ENCODE measurements at places on chromosomes 11 and 22.

DNA sequence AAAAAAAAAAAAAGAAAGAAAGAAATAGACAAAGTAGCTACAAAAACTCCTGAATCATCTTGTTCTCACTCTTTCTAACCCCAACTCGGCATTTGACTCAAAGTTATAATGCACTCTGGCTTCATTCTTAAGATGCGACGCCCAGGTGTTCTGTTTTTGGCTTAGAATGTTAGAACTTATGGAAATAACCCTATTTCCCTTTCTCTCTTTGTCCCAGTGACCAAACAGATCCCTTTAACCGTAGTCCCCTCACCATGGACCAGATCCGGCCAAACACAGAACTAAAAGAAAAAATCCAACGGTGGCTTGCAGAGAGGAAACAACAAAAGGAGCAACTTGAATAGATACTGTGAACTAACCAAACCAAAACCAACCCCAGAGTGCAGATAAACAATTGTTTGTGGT is 5.3 kb upstream of the ATP5MG start:
- no peak for DNase-seq

DNA sequence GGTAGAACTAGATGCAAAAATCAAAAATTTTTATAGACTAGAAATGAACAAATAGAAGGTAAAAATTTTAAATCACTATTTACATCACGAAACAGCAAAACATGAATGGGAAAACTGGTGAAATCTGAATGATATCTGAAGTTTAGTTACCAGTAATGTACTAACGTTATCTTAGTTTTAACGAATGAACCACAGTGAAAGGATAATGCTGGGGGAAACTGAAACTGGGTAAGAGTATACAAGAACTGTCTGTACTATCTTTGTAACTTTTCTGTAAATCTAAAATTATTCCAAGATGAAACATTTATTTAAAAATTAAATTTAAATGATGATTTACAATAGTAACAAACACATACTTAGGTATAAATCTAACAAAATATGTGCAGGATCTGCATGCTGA is 7.4 kb downstream of the GDPD4 start:
- DNase-seq: no peak

DNA sequence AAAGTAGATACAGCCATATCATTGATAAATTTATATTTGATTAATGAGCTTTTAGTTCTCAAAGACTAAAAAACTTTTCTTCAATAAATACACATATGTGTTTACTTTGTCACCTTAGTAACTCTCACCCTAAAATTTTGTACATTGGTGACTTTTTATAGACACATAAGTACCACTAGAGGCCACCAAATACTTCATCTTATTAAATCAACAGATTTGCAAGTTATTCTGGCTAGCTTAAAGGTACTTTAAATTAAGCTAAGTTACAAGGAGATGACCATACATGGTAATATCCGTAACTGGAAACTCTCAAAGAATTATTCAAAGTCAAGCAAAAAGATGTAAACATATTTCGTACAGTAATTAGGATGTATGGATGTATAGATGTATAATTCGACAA is 112.2 kb downstream of the SBF2 start:
- DNase-seq: peak; percentile 17

DNA sequence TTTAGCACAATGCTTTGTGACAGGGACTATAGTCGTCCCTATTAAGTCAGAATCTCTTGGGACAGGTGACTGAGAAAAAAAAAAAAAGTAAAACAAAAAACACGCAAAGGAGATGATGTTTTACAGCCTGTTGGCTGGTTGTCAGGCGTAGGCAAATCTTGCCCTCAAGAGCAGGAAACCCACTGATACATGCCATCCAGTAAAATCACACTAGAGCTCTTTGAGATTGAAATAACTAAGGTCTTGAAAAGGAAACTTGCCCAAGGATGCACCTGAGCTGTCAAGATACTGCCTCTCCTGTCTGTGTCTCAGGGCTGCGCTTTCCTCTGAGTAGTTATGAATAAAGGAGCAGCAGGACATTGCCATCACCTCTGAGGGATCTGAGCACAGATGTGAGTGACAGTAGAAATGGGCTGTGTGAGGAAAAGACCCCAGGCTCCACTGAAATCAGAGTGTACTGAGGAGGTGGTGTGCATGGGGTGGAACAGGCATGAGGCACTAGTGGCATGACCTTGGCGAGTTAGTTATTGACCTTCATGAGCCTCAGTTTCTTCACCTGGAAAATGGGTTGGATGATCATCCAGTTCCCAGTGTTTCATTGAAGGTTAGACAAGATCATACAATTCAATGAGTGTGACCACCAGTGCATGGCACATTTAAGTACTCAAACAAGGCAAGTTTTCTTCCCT is 23.3 kb downstream of the MICAL2 start:
- no peak for DNase-seq

DNA sequence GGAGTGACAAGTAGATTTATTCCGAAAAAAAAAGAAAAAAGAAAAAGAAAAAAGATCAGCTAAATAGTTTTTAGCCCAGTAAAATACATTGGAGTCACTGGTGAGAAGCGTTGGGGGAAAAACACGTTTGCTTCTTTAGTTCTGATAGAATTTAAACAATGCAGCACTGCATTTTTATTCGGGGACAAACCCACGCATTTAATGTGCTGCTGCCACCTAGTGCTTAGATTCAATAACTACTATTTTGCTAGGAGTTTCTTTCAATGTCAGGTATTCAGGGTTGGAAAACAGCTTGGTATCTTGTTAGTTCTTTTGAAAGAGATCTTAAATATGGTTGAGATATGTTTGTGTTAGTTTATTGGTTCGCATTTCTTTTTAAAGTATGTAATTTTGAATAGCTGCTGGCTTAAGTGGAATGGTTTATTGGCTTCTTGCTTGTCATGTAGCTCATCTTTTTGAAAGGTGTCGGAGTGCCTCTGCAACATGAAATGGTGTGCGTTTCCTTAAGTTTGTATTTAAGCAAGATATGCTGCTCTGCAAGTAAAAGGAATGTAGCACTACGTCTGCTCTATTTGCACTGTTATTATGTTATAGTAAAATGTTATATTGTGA is 41.9 kb downstream of the SVIP start:
- DNase-seq: peak; percentile 60

DNA sequence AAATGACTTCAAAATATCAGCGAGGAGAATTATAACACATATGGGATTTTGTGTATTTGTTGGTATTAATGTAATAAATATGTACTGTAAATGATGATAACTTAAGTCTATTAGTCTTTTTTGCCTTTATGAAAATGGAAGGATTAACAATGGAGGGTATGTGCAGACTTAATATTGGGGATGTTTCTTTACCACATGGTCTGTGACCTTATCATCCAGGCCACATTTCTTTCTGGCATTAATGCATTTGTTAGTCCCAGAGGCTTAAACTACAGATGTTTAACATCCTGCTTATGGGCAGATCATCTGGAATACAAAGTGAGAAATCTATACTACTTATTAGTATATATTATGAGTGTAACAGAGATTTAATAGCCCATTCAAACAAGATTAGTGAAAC is 64.6 kb downstream of the SOX6 start:
- DNase-seq: no peak

DNA sequence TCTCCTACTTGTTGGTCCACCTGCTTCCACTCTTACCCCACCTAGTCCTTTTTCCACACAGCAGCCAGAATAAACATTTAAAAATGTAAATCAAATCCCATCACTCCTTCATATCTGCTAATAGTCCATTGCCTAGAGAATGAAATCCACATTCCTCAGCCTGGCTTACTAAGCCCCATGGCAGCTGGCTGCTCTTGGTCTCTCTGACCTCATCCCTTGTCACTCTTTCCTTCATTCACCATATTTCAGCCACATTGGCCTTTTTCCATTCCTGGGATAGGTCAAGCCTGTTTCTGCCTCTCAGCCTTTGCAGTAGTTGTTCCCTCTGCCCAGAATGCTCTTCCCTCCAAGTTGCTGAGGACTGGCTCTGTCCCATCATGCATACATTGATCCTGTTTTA is 512.8 kb downstream of the INSC start:
- no peak for DNase-seq

DNA sequence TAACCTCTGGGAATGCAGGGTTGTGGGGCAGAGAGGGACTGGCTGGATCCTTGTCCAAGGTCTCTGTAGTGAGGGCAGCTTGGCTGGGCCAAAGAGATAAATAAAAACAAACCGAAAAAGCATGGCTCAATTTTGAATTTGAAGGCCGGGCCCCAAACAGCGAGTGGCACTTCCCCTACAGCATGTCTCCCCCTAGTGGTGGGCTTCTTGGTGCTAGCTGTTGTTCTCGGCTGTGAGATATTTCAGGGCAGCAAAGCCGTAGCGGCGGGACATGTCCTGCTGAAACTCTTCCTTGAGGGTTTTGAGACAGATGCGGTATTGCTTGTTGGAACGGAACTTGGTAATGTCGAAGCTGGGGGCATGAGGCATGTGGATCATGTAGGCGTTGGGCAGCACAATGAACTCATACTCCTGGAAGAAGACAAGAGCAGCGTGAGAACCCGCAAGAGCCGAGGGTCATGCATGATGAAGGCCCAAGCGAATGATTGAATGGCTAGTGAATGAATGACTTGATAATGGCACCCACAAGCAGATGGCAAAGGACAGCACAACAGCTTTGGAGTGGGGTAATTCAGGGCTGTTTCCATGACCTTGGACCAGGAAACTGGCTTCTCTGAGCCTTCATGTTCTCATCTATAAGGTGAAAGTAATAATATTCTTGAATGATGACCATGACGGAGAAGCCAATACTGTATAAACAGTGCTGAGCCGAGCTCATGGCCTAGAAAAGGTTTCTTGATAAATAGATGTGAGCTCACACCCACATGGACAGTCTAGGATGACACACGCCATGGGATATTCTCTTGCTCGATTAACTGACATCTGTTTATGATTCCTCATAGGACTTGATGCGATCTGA is 216.3 kb upstream of the SYN3 start:
- DNase-seq: peak; percentile 25

DNA sequence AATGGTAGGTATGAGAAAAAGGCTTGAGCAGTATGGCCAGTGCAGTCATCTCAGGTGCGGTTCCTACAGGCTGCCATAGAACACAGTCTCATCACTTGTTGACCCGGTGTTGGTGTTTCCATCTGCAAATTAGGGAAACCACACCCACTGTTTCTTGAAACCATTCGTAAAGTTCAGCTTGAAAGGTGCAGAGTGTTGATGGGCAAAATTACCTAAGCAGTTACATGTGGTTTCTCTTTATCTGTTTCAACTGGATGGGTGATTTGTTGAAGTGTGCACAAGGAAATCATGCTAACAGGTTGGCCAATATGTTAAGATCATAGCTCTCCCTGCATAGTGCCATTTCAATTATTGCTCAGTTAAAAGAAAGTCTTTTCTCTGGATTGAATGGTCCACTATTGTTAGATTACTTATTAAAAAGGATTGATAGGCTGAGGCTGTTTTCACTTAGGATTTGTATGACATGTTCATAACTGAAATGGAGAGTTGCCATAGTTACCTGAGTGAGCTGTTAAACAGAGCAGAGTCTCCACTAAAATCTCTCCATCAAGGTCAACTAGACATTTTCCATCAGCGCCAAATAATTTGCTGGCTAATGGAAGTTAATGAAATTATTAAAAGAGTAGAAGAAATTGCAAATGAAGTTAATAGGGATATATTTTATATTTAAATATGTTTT is 203.1 kb upstream of the MTMR2 start:
- no peak for DNase-seq

DNA sequence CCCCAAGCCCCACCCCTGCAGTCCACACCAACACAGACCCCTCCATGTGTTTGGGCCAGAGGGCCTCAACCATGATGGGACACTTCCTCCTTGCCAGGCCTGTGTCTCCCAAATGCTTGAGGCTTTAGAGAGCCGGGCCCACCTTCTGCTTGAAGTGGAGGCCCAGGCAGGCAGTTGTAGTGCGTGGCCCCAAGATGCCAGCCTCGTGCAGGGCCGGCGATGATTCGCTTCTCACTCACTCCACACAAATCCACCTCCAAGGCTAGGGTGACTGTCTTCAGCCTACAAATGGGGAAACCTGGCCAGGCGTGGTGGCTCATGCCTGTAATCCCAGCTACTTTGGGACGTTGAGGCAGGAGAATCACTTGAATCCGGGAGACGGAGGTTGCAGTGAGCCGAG is 5.7 kb downstream of the PRR5 start:
- DNase-seq: no peak

- DNase-seq: no peak
These were observed 553 bp upstream of the LDLRAD3 start for GRCh38 chr11:35943309-35943708.

- no peak for DNase-seq
These were observed 12.2 kb upstream of the VPS37C start for GRCh38 chr11:61173456-61173855.

- DNase-seq: peak; percentile 15
These were observed 54.0 kb downstream of the PIK3C2A start for GRCh38 chr11:17153757-17154156.

DNA sequence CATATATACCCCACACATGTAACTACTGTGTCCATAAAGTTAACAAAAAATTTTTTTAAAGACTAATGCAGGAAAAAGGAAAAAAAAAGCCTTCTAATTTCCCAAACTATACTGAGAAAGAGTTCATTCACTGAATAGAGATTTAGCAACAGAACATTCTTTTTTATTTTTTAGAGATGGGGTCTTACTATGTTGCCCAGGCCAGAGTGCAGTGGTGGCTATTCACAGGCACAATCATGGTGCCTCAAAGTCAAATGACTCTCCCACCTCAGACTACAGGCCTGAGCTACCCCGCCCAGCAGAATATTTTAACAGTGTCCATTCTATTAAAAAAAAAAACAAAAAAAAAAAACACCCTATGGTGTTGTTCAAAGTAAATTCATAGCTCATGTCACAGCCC is 25.7 kb downstream of the DGCR2 start:
- no peak for DNase-seq

GRCh38 chr11:32529994-32530588 is 53.5 kb upstream of the EIF3M start:
- peak; percentile 84 for DNase-seq

- DNase-seq: no peak
These were observed 10.8 kb upstream of the ADORA2A start for GRCh38 chr22:24416611-24417010.

DNA sequence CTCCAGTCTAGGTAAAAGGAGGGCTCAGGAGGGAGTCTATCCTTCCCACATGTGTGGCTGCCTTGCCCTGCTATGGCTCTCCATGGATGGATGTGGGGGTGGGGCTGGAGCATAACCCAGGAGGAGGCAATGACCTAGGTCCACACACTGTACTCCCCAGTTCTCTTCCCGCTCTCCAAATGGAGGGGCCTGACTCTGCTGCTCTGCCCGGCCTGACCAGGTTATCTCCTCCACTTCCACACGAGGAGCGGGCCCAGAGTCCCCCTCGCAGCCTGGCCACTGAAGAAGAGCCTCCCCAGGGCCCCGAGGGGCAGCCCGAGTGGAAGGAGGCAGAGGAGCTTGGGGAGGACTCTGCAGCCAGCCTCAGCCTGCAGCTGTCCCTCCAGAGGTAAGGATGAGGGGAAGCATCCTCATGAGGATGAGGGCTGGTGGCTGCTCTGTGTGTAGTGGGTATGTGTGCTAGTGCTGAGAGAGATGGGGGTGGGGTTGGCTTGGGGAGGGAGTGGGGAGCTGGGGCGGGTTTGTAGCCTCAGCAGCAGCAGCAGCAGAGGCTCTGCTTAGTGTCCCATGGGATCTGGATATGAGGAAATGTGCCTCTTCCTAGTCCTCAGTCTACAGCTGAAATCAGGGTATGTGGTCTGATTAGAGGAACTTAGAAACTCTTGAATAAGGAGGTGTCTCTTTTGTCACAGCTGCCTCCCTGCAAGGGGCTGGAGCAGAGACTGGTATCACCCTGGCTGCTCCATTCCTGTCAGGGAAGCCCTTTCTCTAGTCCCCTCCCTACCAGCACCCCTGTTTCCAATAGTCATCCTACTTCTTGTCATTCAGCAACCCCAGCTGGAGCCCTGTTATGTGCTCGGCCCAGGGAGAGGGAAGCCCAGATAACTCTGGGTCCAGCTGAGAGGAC is 54.1 kb downstream of the CEP164 start:
- DNase-seq: no peak

- no peak for DNase-seq
These were observed 88.3 kb downstream of the FBXO7 start for GRCh38 chr22:32562916-32563315.
